Stimulated activated CD4-positive, alpha-beta T cell treated with anti-CD3 and anti-CD28 coated beads, Interleukin-1b, Interleukin-23, amount 100 ng/mL, for 1 hour (primary cell): ENCODE measurements at places on chromosomes 2 and 18.

DNA sequence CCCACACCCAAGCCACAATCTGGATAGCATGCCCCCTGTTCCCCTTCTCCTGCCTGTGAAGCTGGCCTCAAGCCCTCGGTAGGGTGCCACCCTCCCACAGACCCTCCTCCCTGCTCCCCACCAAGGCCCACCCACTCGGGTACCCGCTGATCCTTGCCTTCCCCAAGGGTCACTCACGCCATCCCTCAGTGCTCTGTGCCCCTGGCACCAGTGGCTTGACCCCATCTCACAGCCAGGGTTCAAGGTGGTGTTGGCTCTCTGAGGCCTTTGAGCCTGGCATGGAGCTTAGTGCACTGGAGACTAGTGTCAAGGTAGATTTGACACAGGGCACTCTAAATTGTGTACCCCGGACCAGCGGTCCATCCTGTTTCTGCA is 11.9 kb downstream of the ADRA2B start:
- DNase-seq = no peak

DNA sequence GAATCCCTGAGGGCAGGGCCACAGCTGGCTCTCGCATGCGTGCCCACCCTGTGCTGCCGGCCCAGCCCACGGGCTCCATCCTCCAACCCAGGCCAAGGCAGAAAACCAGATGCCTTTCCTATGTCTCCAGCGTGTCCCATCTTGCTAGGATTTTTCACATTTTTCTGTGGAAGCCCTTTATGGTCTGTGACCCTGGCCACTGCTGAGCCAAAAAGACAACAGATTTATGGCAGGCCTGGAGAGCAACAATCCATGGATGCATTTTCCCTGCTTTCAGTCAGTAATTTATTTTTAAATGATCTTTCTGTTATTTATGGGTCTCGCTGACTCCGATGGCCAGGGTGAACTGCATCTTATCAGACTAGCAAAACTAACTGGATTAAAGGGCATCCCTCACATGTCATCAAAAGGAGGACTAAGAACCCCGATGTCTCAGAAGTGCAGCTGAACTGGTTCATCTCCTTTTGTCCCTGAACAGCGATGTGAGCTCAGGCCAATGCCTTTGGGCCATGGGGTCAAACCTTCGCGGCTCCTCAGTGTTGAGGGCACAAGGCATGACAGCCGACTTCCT is 346.0 kb downstream of the CYRIA start:
- DNase-seq = no peak

- DNase-seq = no peak
Measured at GRCh38 chr18:45056926-45057325, 376.2 kb downstream of the SETBP1 start.

GRCh38 chr2:232854082-232854481 is 16.0 kb upstream of the SNORC start:
- DNase-seq = no peak
